ENCODE measurements at places on chromosomes 4 and X.

DNA sequence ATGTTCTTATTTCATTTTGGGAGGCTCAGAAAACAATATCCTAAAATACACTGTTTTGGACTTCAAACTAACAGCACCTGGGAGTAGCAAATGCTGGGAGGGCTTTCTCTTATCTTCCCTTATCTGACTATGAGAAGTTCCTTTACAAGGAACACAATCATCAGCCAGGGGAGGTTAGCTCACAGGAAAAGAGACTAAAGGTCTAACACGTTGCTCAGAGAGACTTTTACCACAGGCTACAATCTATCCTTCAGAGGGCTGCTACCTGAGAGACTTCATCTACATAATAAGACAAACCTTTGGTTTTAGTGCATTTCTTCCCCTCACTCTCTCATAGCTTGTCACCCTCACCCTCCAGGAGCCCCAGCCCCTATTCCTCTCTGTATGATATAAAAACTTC is 35.8 kb downstream of the MEPE start:
- DNase-seq, result no peak

- no peak for DNase-seq
Observed at GRCh38 chrX:46876901-46877300, 35.3 kb upstream of the JADE3 start.

GRCh38 chr4:575281-576141 is 584 bp downstream of the TMEM271 start:
- no peak for DNase-seq

DNA sequence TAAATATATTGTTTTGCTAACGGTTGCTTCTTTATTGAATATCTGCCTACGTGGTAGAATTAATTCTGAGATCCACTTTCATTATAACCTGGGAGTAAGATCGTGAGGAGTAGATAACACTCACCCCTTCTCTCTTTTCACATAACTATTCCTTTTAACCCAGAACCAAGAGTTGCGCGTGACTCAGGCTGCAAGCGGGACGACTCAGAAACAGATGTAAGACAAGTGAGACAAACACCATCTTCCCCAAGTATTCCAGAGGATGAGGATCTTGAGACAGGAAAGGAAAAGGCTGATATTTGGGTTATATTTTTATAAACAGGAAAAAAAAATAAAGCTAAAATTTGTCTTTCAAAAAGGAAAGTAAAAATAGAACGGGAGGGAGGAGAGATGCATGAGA is 318.8 kb upstream of the NOCT start:
- DNase-seq, result no peak

DNA sequence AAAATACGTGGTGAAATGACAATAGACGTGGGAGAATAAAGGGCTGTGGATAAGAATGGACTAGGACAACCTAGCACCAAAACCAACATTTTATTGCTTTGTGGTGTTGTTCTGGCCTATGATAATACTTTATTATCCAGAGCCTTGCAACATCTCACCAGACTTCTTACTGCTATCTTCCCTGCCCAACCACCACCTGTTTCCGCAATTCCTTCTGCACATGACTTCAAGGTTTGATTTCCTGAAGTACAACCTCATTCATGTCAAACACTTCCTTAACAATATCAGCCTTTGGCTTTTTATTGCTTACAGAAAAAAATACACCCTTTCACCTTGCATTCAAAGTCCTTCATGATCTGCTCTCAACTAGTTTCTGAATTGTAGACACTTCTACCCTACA is 84.8 kb downstream of the RTL3 start:
- no peak for DNase-seq

GRCh38 chrX:109952985-109953905 is 49.7 kb upstream of the TMEM164 start:
- DNase-seq, result no peak

GRCh38 chr4:122914292-122914904 is 8.0 kb downstream of the NUDT6 start:
- peak; percentile 46 for DNase-seq

DNA sequence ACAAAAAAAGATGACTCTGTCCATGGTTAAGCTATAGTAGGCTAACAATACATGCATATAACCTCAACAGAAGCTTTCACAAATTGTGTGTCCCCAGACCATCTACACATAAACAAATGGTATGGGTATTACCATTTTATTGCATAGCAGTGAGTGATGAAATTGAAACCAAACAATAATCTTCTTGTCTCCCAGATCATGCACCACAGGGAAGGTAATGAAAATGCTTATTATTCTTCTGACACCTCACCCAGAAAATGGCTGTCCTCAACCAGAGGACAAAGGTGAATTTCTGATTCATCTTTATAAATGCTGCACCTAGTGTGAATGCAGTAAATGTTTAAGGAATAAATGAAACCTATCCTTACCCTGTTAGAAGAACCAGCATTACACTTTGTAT is 8.0 kb downstream of the PRSS12 start:
- no peak for DNase-seq

Data from activated CD4-positive, alpha-beta T cell treated with anti-CD3 and anti-CD28 coated beads, Interleukin-2, amount 50 U/mL, for 16 hours (primary cell).